ENCODE measurements at places on chromosomes 7 and 10.

DNA sequence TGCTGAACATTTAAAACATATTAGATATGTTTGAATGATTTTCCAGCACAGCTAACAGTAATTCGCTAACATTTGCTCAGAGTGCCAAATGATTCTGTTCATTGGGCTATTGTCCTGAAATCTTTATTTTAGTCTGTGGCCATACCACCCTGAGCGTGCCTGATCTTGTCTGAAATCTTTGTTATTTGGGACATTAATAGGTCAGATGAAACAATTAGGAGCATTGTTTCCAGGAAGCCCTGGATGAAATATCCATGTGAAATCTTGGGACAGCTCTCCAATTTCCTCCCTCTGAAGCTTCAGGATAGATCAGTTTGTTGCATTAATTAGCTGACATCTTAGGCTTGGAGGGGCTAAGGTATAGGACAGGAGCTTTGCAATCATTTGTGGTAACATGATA is 512.0 kb downstream of the KIF20B start:
- DNase-seq, result no peak

DNA sequence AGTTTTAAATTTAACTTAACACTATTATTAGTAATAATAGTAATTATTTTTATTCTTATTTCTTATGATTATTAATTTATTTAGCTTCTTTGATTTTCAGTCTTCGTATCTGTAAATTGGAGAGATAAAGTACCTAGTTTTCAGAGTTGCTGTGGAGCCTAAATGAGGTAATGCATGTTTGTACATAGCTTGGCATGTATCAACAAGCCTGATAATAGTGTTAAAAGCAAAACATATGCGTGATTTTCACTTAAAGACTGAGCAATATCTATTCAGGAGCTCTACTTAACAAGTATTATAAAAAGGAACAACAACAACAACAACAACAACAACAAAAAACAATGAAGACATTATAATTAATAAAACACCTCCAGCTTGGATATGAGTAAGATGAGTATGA is 12.4 kb downstream of the CALCR start:
- DNase-seq, result no peak

DNA sequence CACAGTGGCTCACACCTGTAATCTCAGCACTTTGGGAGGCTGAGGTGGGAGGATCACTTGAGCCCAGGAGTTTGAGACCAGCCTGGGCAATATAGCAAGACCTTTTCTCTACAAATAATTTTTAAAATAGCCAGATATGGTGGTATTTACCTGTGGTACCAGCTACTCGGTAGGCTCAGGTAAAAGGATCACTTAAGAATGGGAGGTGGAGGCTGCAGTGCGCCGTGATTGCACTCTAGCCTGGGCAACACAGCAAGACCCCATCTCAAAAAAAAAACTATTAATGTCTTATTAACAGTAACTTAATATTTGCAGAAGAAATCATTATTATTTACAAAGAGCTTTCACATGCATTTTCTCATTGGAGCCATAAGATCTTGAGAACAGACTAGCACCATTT is 103.6 kb downstream of the SGMS1 start:
- no peak for DNase-seq

DNA sequence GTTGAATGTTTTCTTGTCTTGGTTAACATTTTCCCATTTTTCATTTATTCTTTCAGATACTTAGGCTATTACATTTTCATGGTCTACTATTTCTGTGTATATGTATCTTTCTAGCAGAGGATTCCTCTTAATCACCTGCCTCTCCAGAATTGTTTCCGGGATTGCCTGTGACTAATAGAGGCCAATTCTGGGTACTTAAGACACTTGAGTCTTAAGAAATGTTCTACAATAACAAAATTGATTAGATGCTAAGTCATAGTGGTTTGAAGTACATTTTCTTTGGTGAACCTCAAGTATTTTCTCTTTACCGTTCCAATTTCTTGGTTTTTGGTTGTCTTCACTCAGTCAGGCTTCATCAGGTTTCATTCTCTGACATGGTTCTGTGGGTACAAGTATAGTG is 26.4 kb downstream of the BBS9 start:
- no peak for DNase-seq

GRCh38 chr7:120783273-120783672 is 74.7 kb downstream of the TSPAN12 start:
- DNase-seq, result no peak

DNA sequence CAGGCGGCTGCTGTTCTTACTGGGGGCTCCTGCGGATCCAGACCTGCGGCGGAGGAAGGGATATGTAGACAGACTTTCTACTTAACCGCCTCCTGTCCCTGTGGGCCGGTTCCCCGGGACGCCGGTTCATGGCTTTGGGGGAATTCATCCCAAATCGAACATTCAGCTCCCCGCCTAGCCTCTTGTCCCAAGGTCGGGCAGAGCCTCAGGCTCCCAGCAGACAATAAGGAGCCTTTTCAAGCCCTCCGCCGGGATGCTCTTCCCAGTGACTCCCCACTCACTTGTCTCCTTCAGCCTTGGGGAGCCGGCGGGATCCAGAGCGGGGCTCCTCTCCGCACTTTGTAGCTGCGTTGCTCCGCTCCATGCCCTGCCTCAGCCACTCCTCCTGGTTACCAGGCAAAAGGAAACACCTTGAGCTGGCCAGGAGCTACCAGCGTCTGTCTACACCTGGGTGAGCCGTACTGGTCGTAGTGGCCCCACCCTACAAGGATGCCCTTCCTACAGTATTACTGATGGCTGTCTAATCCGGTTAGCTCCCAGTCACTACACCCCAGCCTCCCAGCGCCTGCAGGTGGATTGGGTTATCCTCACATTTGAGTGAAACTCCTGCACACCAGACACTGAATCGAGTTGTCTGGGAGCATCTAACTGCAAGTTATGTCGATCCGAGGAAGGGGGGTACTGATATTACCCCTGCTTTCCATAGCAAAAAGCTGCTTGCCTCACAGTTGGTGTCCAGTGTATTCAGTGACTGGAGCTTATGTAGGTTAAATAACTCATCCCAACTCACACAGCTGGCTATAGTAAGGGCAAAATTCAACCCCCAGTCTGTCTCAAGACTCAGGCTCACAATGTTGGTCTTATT is at the start of gene C10orf95:
Gene C10orf95, minus strand, starts transcription at position 439 of the 865 bp plus-strand sequence. CDS start 450 bp downstream, outside the sequence.
- no peak for DNase-seq

GRCh38 chr7:129775695-129776361 is 164.3 kb downstream of the NRF1 start:
- no peak for DNase-seq

Measured in ureter (tissue), 1 donor.